Right atrium auricular region (tissue), 2 donors: ENCODE measurements at places on chromosomes 5 and 9. TPM values are rescaled to one million over a fixed set of nuclear protein-coding genes. Genes with fewer than 3 reads are reported as not detected.
A peak's percentile ranks its signal among the peaks of the same experiment; 100 is the strongest.

DNA sequence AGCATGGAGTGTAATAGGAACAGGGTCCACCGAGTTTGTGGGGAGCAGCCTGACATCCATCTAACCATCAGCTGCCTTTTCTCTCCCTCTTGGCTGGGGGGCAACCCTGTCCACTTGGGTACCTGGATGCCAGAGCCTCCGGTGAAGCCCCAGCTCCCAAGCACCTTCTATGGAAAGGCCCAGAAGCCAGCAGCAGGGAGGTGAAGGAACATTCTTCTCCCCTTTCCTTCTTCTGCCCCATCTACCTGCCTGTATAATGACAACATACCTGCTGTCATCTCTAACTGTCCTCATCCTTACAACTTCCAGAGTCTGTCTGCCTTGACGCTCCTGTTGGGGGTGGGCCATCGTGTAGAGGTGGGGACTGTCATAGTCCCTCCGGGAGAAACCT lies 33.1 kb downstream of the THBS4 start:
- DNase-seq: peak; percentile 28

GRCh38 chr5:69007163-69007562 lies 86.7 kb upstream of the SLC30A5 start:
- DNase-seq: no peak

GRCh38 chr5:153974131-153974812 lies 64.4 kb downstream of the FAM114A2 start:
- DNase-seq: no peak

- peak; percentile 69 for DNase-seq
These were observed 72.3 kb downstream of the PSMB7 start for GRCh38 chr9:124342776-124343485.

DNA sequence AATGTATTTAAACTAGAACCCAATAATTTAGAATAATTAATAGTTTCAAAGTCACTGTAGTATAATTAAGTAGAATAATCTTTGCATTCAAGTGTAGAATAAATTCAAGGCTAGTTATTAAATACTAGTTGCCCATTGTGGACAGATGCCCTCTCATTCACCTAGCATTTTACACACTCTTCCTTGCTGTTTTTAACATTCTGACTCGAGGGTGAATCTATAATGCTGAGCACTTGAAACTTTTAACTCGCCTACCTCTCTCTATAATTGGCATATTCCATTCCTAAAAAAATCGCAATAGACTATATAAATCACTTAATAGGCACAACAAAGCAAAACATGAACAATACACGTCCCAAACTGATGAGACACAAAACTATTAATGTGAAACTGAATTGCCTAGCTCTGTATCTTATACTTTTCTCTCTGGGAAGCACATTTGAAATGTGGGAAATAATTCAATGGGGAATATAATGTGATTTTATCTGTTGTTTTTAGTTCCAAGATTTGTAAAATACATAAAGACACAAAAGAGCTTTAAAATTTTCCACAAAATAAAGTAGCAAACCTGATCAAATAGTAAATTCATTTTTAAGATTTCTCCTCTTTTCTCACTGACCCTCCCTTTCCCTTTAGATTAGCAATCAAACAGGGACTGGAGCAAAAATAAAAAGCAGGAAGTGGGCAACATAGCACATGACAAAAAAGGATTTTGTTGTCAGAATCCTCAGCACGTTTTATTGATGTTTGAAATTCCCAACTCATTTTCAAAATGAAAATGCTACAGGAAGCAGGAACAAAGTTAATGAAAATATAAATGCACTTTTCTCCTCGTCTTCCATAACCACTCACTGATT lies 295.6 kb downstream of the PDE4D start:
- DNase-seq: no peak

- no peak for DNase-seq
These were observed 454 bp downstream of the NELFB start for GRCh38 chr9:137255448-137256114.

DNA sequence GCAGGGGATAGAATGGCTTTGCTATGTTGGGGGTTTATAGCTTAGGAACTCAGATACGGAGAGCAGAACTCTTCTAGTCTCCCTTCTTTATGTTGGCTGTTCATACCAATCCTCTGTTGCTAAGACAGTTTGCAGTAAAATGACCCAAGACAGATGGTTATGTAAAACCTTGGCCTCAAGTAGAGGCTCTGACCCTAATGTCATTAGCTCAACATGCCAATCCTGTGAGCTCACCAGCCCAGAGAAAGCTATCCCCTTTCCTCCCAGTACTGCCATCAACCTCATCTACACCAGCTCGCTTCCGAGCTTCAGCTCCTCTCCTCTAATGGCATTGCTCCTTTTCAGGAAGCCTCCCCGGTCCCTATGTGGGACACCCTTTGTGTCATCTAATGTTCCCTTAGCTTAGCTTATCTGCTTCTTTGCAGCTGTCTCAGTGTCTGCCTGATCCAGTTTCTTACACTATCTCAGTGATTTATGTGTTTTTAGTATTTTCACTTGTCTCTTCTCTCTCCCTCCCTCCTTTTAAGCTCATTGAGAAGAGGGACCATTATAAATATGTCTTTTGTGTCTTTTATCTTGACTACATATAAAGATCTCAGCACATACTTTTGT lies 281.3 kb upstream of the CLINT1 start:
- no peak for DNase-seq

- DNase-seq: no peak
These were observed 18.8 kb upstream of the CER1 start for GRCh38 chr9:14741369-14741768.

- DNase-seq: no peak
These were observed 1069.1 kb upstream of the DMAC1 start for GRCh38 chr9:8868632-8869031.

GRCh38 chr5:132663771-132664695 lies 6.1 kb downstream of the IL13 start:
- DNase-seq: no peak

DNA sequence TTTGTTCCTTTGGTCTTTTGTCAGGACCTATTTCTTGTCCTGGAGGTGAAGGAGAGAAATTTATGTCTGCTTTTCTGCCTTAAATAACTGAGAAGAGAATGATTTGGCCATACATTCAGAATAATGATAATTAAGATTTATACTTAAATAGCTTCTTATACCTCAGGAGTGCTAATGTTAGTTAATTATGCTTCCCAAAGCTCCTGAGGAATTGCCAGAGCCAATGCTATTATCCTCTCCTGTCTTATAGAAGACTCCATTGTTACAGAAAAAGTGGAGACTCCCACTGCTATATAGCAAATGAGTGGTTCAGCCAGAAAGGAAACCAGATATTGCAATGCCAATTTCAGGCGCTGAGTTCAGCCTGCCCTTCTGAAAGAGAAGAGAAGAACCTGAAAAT lies 67.0 kb downstream of the NTRK2 start:
- DNase-seq: no peak

GRCh38 chr5:120531215-120531614 lies 67.1 kb downstream of the PRR16 start:
- DNase-seq: no peak

CCNJL gene
- total RNA-seq: 2.7 TPM

SIMC1 gene
- 9.1 TPM for total RNA-seq

PCDHGA5 gene
- total RNA-seq: 5.0 TPM

TMC1 gene
- total RNA-seq: not detected

RNF183 gene
- total RNA-seq: not detected

RGS7BP gene
- 3.6 TPM for total RNA-seq

NAA35 gene
- total RNA-seq: 12.4 TPM

TPRN gene
- 6.4 TPM for total RNA-seq

CDKN2B gene
- total RNA-seq: 2.5 TPM

SLC36A3 gene
- total RNA-seq: not detected

SH3GLB2 gene
- total RNA-seq: 41.3 TPM

DMRTA1 gene
- 0.74 TPM for total RNA-seq

DOCK8 gene
- total RNA-seq: 9.5 TPM

KIF4B gene
- total RNA-seq: not detected
